Activated effector memory CD4-positive, alpha-beta T cell treated with Interleukin-2 at 50 U/mL for 16 hours (primary cell): ENCODE measurements at places on chromosomes 12 and 14.

DNA sequence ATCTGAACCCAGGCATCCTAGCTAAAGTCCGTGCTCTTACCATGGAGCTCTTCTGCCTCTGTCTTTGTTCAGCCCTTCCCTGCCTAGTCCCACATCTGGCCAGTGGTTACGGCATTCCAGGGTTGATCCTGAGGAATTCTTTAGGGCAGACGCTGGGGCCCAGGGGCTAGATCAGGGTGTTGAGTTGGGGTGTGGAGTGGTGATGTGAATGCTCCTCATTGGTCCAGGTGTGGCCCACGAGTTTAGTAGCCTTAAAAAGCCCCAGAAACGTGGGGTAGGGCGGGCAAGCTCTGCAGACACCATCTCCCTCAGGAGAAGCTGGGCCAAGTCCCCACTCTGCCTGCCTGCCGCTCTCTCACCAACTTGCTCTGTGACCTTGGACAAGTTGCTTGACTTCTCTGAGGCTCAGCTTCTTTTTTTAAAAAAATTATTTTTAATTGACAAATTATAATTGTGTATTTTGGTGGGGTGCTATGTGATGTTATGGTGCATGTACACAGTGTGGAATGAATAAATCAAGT lies 9.0 kb upstream of the SERPINA6 start:
- DNase-seq = no peak

- no peak for DNase-seq
These were observed 89.9 kb upstream of the DCN start for GRCh38 chr12:91272461-91273063.

DNA sequence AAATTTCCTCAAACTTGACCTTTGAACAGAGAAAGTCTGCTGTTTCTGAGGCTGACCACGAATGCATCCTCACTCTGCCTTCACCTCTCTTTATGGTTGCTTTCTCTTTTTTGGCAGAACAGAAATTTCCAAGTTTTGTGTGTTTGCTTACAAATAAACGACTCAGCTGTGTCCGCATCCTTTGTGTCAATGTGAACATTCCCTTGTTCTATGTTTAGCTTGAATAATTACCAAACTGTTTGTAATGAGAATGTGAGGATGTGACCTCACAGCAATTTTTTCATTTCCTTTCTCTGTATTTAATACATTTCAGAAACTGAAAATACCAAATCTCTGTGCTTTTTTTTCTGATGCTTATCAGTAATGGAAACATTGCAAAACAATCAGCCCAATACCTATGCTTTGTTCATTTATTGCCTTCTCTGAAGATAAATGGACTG lies 410.9 kb downstream of the EGLN3 start:
- DNase-seq = no peak

- DNase-seq = no peak
These were observed at the start of gene MEG3 for GRCh38 chr14:100825713-100826331. TSS of gene MEG3 (plus strand) at chr14:100826118.

DNA sequence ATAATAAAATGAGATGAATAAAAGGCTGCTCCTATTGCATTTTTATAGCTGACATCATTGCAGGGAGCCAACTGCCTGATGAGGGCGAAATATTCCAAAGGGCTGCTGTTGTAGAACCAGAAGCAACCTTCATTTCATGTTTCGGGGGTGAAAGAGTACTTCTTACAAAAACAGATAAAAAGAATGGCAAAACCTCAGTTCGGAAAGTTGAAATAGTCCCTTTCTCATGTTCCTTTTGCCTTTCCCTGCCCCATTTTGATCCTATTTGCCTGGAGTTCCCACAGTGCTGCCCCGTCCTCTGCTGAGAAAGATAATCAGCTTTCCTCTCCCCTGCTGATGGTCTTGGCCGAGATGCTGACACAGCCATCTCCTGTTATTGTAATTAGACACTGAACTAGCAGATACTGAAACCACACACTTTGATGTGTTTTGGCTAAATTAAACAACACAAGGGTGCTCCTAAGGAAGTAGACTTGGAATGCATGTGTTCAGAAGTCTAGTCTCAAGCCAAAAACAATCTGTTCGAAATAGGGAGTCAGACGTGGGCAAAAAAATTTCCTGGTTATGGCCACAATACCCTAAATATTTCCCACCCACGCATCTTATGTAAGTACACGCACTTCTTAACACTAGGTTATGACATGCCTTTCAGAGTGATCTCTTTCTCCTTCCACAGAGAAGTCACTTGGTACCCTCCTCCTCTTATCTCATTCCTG lies 117.2 kb downstream of the PPM1H start:
- no peak for DNase-seq
